ENCODE measurements at places on chromosomes 5 and 9.
A peak's percentile ranks its signal among the peaks of the same experiment; 100 is the strongest.

- DNase-seq: no peak
These were observed 78.5 kb upstream of the EPB41L4B start for GRCh38 chr9:109399258-109399767.

- no peak for DNase-seq
These were observed 23.0 kb downstream of the UBE2D2 start for GRCh38 chr5:139584137-139584536.

DNA sequence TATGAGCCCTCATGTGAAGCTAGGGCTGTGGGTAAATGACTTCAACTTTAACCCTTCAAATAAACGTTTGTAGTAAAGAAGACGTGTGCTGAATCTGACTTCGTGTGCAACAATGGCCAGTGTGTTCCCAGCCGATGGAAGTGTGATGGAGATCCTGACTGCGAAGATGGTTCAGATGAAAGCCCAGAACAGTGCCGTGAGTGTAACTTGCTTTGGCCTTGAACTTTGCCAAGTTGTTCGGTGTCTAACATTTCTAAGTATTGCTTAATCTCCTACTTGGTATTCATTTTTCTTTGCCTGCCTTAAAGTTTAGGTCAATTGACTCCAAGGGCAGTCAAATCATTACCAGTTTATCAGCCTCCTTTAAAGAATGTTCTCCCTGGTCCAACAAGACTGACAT, 18.2 kb downstream of the VLDLR start:
- no peak for DNase-seq

DNA sequence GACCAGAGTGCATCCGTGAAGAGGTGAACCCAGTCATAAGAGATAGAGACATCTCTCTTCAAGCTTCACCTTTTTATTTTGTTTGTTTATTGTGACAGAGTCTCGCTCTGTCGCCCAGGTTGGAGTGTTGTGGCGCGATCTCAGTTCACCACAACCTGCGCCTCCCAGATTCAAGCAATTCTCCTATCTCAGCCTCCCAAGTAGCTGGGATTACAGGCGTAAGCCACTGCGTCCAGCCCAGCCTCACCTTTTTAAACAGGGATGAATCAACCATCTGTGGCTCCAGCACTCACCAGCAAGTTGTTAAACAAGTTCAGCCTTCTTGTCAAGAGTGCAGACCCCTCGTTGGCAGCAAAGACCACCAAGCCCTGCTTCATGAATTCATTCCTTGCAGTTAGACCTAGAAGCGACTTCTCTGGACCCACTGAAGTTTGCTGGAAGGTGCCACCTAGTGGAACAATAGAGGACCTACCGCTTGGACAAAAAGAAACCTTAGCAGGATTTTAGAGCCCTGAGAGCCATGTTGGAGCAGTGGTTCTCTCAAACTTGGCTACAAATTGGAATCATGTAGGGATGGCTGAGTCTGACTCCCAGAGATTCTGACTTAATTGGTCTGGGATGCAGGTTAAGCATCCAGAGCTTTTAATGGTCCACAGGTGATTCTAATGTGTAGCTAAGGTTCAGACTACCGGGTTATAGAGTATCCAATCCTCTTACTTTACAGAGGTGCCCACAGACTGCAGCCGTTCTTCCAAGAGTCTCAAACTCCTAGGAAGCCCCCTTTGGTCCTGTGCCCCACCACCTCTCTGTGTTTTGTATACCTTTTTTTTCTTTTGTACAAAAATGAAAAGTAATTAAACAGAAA, 10.5 kb upstream of the GALNT10 start:
- DNase-seq: no peak

DNA sequence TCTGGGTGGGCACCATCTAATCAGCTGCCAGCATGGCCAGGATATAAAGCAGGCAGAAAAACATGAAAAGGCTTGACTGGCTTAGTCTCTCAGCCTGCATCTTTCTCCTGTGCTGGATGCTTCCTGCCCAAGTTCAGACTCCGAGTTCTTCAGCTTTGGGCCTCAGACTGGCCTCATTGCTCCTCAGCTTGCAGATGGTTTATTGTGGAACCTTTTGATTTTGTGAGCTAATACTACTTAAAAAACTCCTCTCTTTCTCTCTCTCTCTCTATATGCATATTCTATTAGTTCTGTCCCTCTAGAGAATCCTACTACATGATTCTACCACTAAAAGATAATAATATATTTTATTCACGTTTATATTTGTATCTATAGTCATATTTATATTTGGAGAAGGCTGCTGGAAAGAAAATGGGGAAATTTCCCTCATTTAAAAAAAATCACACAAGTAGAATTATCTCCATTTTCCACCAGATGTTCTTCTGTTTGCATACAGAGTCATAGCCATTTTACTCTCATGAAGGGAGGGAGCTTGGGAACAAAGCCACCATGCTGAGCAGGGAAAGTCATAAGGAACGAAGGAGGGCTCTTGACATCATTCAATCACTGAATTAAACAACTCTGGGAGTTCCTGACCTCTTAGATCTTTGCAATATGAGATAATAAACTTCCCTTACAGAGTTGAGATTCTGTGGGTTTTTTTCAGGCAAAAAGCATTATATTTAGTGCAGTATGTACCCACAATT, 1137.4 kb upstream of the CDH18 start:
- no peak for DNase-seq

DNA sequence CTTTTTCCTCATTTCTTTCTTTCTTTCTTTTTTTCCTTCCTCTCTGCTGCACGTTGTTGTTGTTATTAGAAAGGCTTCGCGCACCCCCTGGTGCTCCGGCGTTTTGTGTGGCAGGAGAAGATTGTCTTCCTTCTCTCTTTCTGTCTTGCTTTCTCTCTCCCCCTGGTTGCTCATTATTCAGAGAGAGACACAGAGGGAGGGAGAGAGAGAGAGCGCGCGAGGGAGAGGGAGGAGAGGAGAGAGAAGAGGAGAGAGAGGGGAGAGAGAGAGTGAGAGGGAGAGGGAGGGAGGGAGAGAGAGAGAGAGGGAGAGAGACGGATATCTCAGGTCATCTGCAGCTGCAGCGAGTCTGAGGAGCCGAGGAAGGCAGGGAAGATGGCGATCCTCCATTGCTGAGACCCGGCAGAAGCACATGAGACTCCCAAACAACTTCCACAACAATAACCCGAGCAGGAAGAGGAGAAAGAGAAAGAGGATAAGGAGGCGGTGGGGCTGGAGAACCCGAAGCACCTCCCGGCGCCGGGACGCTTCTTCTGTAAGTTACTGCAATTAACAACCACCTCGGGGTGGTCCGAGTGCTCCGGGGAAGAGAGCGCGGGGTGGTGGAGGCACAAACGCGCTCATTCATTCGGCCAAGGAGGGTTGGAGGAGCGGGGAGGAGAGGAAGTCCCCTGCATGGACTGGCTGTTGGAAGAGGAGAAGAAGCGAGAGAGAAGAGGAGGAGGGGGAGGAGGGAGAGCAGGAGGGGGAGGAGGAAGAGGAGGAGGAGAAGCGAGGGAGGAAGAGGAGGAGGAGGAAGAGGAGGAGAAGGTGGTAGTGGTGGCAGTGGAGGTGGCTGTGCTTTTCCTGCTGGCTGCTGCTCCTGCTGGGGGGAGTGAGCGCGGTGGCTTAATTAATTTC, at the start of gene ZNF462:
ZNF462 (plus strand) TSS at position 346 of the 900 bp plus-strand sequence. CDS start 60,218 bp downstream, outside the sequence.
- DNase-seq: no peak

DNA sequence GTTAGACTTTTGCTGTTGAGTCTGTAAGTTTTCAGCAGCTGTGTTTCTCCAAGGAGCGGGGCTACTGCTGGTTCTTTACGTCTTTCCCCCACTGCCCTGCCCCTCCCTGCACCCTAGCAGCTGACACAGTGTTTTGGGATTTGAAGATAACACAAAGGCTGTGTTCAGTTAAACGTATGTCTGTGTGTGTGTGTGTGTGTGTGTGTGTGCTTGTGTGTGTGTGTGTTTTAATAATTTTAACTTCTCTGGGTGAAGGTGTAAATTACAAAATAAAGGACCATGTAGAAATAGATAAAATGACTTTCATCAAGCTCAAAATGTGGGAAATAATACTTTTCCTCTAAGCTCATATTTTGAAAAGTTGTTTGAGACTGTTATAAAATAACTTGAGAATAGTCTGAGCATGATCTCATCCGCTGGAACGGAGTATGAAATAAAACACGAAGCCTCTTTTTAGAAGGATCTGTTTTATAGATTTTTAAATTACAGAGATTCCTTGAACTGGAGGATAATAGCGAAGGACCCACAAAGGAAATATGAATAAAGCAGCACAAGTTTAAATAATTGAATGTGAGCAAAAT, 10.9 kb downstream of the ABL1 start:
- peak; percentile 76 for DNase-seq

DNA sequence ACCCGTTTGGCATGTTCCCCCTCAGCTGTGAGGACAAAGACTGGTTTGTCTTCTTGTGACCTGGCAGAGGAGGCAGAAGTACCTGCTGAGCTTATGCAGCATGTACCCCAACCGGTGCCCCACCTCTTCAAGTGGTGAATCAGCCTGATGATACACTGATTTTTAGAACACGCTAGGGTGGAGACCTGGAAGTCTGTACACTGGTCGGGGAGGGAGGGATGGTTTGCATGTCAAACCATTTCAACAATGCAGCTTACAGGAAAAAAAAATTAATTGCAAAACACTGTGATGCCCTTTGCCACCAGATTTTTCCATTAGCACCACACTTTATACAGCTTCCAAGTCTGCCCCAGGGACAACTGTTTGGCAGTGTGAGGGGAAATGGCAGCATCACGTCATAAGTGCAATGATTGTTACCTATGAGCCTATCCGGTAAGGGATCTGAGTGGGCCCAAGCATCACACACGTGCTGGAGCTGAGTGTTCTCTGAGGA, 155.1 kb upstream of the DMRT1 start:
- DNase-seq: no peak

- DNase-seq: no peak
These were observed 46.5 kb downstream of the SH3PXD2B start for GRCh38 chr5:172407822-172408221.

- DNase-seq: no peak
These were observed 29.7 kb downstream of the C9orf85 start for GRCh38 chr9:71941060-71941568.

DNA sequence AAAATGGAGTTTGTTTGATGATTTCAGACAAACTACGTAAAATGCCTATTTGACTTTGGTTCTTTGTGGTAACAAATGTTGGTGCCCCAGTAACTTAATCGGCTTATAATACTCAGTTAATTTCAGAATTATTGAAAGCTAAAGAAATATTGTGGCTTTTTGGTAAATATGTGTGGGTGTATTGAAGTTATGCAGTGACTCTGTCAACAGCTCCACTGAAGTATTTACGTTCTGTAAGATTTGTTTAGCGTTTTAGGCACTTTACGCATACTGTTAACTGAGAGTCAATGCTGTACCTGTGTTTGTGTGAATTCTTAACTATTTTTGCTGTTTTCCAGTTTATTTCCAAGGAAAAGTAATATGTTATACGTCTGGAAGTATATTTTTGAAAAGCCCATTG, 2.2 kb downstream of the RAD23B start:
- no peak for DNase-seq

DNA sequence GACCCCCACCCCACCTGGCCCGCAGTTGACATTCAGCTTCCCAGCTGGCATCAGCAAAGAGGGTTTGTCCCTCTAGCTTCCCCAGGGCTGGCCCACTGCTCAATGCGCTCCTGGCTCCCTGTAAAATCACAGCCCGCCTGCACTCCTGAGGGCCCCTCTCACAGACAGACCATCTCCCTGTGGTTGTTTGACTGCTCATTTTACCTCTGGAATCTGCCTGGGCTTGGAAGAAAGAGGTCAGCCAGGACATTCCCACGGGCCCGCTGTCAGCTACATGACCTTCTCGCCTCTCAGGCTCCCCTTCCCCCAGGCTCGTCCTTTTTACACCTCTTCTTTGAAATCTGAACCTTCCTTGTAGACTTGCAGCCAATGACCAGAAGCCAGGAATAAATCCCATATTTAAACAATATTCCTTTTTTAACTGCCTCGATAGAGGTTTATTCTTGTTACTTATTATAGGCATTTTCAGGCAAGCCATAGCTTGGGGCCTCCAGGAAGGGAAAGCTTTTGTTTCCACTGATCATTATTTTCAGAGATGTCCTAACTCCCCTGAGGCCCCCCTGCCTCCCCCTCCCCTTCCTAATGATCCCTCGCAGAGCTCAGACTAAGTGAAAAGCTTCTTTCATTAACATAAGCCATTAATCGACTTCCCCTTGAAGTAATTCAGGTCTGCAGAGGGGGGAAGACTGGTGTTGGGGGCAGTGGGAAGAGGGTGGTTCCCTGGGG, 76.3 kb upstream of the IQGAP2 start:
- no peak for DNase-seq

DNA sequence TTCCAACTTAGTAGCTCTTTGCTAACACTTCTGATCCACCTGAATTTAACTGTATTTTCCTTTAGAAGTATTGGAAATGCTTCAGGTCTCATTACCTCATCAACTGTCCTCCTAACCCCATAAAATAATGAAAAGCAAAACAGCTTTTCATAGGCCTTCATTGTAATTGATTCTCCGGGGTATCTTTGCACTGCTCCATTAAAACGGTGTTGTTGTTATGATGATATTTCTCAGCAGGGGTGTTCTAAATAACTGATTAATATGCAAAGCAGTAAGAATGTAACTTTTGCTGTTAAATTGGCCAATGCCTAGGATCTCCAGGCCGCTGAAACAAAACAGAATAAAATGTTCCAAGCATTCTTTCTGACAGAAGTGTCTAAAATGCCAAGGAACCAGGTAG, 1983.2 kb downstream of the EFNA5 start:
- no peak for DNase-seq

DNA sequence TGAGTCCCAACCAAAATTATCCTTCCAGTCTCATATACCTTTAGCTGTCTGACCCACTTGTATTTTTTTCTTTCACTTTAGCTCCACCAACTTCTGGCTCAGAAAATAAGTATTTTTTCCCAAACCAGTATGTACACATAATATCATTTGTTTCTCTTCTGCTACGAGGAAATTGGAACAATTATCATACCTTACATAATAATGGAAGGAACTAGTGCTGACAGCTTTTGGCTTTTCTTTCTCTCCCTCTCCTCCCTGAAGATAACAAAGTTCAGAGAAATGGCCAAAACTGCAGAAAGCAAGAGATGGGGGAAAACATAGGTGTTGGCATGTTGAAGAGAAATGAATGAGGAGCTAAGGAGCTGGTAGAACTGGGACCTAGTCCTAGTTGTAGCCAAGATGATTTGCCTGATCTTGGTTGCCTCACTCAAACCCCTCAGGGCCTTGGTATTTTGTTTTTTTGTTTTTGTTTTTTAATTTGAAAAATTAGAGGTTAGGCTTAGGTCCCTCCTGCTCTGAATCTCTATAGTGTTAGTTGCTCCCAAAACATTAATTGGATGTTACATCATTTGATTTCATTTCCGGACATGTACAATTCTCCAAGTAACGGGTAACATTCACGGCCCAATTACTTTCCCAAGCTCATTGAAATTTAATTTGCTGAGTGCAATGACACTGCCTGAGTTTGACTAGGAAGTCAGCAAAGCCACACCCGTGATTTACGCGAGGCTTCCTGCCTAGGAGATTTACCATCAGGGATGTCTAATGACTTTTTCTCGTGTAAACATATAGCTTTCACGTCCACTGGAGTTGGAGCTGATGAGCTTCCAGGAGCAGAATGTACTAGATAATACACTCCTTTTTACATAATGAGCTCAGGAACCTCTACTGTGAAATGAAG, 291.6 kb downstream of the TLE1 start:
- DNase-seq: no peak

- DNase-seq: no peak
These were observed 284.2 kb downstream of the SMARCA2 start for GRCh38 chr9:2299156-2299842.

GRCh38 chr5:83488271-83488670, 16.7 kb downstream of the VCAN start:
- no peak for DNase-seq

GRCh38 chr5:139851558-139851957, 56.0 kb downstream of the PSD2 start:
- DNase-seq: no peak

- no peak for DNase-seq
These were observed 231.3 kb downstream of the NPR3 start for GRCh38 chr5:32942225-32942989.

- DNase-seq: no peak
These were observed 21.0 kb upstream of the NPR3 start for GRCh38 chr5:32690153-32690552.

Data from BJ (cell line).